Non-pigmented ciliary epithelial cell (primary cell): ENCODE measurements at places on chromosomes 16 and 17.

GRCh38 chr17:6508016-6508415, 48.3 kb downstream of the PITPNM3 start:
- DNase-seq, result no peak

DNA sequence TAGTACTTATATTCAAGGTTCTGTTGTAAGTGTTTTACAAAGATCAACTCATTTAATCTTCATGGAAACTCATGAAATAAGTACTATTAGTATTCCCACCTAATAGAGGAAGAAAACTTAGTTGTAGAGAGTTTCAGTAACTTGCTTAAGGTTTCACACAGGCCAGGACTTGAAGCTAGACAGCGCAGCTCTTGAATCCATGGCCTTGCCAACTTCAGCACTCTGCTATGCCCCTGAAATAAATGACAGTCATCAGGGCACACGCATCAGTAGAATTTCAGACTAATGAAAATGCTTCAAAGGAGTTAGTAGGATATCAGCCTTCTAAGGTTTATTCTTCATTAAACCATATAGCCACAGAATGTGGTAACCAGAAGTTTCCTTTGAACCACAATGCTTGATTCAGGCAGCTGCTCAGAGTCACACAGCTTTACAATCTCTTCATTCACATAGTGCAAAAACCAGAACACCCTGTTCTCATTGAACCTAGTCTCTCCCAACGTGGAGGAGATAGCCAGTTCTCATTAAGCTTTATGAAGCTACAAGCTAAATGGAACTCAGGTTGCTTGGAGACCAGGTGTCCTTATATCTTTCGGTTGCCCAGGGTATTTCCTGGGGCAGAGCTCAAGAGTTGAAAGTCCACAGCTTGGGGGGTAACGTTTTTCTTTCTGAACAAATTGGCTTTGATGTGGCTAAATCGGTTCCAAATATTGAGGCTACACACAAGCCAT, 39.7 kb downstream of the KCNJ2 start:
- no peak for DNase-seq

- DNase-seq, result no peak
Observed at GRCh38 chr16:56667581-56668571, at the start of gene MT1G. TSS of gene MT1G (minus strand) at chr16:56668065. CDS start at chr16:56667993, 72 bp downstream.

DNA sequence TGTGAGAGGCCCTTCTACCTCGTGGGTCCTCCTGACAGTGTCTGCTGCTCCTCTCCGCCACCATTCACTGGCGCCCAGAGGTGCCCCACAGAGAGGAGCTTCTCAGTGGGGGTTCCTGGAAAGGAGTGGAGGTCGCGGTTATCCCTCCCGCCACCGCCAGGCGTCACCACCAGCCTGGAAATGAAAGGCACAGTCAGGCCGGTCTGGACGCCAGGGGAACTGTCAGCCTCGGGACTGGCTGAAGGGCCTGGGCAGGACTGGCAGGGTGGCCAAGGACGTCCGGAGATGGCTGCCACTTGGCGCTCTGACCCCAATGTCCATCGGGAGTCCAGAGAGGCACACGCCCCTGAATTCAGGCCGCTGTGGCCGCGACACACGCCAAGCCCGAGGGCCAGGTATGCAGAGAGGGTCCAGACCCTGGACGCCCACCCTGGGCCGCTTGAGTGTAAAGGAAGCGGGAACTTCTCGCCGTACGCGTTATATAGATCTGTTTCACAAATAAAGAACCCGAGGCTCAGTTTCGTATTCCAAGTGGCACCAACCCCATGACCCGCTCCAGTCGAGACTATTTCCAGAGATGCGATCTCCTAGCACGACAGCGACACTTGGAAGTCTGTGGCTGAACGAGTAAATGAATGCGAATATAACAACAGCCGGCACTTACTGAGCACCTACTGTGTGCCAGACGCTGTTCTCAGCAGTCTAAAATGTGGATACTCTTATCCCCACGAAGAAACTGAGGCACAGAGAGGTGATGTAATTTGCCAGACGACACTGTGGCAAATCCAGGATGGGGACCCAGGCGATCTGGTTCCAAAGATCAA, 7.6 kb upstream of the NXPH3 start:
- DNase-seq, result peak; percentile 32

DNA sequence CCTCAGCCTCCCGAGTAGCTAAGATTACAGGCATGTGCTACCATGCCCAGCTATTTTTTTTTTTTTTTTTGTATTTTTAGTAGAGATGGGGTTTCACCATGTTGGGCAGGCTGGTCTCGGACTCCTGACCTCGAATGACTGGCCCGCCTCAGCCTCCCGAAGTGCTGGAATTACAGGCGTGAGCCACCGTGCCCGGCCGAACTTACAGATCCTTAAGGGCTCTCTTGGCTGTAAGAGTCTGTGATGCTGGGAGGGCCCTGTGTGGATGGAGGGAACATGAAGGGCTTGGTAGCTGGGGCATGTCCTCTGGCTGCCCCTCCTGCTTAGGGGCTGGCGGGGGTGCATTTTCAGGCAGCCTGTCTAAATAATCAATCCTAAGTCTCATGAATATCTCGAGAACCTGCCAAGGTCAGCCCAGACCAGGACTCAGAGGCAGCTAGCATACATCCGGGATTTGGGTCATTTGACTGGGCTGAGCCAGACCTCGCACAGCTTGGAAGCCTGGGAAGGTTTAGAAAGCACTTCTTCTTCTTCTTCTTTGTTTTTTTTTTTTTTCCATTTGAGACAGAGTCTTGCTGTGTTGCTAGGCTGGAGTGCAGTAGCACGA, 17.1 kb downstream of the SPNS3 start:
- no peak for DNase-seq

DNA sequence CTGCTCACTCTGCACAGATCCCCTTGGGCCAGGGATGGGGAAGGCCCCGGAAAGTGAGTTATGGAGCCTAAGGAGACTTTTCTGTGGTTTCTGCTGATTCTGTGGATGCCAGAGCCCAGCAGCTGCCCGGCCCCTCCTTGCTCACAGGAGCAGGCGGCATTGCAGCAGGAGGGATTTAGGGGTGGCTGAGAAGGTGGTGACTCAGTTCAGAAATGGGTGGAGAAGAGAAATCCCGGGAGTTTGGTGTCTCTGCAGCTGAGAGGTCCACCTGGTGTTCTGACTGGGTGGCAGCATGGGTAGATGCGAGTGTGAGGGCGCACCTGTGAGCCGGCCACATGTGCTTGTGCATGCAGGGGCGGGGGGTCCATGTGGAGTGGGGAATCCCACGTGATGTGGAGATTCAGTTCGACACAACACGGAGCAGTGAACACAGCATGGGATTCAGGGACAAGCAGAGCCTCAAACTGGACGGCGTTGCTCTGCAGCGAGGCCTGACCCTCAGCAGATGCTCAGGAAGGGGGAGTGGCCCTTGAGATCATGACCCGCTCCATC, 16.0 kb upstream of the SPPL2C start:
- DNase-seq, result no peak

- DNase-seq, result no peak
Observed at GRCh38 chr16:27633721-27634120, 83.8 kb downstream of the KATNIP start.

DNA sequence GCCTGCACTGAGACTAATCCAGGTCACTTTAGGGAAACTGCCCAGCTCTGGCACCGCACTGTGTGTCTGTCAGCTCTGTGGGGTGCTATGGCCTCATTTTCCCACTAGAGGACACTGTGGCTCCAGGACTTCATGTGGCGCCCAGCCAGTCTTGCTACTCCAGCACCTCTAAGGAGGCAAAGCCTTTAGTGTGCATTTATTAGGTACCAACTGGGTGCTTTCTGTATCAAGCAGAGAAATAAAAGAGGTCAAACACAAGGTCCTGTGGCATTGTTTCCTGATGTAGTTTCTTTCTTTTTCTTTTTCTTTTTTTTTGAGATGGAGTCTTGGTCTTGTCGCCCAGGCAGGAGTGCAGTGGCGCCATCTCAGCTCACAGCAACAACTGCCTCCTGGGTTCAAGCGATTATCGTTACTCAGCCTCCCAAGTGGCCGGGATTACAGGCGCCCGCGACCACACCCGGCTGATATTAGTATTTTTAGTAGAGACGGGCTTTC, 12.5 kb upstream of the RHBDL3 start:
- DNase-seq, result peak; percentile 40

DNA sequence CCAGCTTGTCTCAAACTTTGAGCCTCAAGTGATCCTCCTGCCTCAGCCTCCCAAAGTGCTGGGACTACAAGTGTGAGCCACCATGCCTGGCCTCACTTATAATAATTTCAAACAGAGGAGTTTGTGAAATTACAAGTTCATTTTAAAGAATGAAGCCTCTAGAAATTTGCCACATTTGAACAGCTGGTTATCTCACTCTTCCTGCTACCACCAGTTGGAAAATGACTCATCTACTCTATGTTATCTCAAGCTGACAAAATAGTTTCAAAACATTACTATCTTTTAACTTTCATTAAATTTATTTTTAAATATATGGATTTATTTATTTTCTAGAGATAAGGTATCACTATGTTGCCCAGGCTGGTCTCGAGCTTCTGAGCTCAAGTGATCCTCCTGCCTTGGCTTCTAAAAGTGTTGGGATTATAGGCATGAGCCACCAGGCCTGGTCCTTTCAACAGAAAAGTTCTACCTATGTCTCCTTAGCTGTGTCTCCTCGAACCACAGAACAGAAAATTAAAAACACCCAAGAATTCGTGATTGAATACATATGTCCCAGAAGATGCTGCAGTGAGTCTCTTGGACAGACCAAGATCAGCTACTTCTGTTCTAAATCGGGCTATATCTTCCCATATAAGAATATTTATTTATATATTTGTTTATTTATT, 47.6 kb downstream of the MYH13 start:
- no peak for DNase-seq

DNA sequence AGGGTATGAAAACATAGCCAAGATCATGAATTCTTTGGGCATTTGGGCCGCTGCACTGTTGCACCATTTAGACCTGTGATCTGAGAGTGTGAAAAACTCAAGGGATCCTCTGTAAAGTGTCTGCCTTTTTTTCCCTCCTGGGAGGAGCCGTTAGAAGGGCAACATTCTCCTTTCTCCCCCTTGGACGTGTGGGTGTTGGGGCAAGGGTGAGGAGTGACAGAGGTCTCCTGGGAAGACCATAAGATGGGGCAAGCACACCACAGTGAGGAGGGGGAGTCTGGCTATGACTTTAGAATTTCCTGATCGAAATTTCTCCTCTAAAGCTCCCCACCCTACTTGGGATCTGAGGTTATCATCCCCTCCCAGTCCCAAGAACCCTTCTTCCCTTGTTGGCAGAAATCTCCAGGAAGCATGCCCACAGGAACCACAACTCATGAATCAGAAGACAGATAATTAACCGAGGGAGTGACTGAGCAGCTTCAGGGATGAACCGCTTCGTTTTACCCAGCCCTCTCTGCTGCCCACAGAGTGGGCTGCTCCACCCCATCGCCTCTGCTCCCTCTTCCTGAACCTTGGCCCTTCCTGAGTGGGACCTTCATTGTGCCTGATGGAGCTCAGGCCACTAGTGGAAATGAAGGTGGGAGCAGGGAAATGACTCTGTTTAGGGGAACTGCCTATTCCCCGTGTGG, 4.2 kb downstream of the ITGB3 start:
- peak; percentile 40 for DNase-seq
